ENCODE measurements at places on chromosomes 5 and 9.

DNA sequence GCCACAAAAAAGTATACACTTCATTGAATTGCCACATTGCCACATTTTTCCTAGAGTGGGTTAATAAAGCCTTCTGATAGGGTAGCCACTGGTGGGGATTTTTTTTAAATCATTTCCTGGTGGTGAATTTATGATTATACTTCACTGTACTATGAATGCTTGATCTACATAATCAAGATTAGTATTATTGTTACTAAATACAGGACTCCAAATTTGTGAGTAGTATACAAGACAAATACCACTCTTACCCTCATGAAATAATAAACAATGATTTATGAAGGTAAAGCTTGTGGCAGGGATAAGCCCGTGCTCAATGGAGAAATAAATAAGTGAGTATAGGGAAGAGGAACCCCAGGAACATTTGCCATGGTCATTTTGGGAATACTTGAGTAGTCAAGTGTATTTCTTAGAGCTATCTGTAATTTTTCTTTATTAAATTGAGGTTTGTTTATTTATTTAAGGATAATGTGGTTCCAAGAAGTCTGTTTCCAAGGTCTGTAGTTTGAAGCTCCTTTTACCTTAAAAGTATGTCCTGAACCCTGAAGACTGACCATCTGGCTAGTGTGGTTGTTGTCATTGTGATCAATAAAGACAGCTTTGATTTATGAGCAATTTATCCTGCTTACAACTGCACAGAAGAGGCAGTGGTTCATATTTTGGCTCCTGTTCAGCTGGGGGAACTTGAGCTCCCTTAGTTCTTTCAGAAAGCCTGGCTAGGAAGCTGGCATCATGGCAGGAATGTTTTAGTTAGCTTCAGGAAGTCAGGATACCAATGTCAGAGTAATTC lies 118.6 kb downstream of the ZSWIM6 start:
- DNase-seq: peak; percentile 52

- peak; percentile 9 for DNase-seq
Measured at GRCh38 chr9:125977223-125977622, 230.1 kb downstream of the PBX3 start.

- DNase-seq: peak; percentile 51
Measured at GRCh38 chr5:34001241-34001841, 6.5 kb downstream of the AMACR start.

GRCh38 chr5:120454094-120454798 lies 9.9 kb upstream of the PRR16 start:
- peak; percentile 69 for DNase-seq

GRCh38 chr9:86714999-86715398 lies 232.3 kb downstream of the GAS1 start:
- peak; percentile 45 for DNase-seq

DNA sequence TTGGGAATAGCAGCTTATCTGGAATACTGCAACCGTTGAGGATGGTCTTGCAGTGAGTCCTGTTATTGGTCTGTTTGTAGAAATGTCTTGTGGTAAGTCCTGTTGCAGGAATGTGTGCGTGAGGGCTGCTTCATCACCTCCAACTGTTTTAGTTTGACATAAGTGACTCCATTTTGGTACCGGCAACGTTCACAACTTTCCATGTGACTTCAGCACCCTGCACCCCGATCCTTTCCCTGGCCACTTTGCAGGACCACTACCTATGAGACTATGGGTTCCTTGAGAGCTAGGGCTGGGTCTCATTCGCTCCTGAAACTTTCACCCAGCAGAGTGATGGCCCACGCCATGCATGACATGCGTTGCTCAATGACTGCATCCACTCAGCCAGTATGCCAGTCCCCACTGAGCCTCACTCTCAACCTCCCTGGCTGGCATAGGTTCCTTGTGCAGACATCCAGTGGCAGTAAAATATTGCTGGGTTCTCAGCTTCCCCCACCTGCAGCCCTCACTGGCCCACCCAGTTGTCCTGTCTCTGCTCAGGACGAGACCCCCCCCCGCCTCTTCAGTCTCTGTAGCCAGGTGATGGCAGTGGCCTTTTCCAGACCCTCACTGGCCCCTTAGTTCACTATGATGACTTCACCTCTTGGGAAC lies 8.0 kb downstream of the SURF6 start:
- DNase-seq: no peak

- no peak for DNase-seq
Measured at GRCh38 chr5:154707641-154708040, 47.5 kb upstream of the LARP1 start.

DNA sequence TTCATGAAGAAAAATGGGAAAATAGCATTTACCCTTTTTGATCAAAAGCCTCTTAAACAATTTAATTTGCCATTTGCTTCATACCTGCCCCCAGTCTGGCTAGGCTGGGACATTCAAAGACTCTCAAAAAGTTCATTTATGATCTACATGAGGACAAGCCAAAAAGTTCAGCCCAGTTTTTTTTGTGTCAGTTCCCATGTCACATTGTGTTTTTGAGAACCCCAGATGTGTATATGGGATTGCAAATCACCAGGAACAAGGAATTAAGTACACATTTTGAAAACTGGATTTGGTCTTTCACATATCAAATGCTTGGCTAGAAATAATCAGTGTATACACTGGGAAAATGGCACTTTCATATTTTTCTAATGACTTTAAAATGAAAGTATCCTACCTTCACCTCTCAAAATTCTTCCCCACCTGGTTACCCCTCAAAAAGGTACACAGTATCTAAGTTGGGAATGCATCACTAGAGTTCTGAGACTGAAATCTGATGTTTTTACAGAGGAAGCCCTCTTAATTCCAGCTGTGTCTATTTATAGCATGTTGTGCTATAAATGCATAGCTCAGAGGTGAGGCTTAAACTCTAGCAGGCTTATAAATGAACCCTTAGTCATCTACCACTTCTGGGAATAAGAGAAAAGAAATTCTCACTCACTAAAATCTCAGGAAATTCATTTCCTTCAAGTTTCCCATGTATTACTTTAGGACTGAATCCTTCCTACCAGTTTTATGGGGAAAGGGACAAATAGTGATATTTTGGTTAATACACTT lies 9.3 kb downstream of the STOM start:
- peak; percentile 62 for DNase-seq

- no peak for DNase-seq
Measured at GRCh38 chr9:74001382-74001781, 495.8 kb upstream of the RORB start.

DNA sequence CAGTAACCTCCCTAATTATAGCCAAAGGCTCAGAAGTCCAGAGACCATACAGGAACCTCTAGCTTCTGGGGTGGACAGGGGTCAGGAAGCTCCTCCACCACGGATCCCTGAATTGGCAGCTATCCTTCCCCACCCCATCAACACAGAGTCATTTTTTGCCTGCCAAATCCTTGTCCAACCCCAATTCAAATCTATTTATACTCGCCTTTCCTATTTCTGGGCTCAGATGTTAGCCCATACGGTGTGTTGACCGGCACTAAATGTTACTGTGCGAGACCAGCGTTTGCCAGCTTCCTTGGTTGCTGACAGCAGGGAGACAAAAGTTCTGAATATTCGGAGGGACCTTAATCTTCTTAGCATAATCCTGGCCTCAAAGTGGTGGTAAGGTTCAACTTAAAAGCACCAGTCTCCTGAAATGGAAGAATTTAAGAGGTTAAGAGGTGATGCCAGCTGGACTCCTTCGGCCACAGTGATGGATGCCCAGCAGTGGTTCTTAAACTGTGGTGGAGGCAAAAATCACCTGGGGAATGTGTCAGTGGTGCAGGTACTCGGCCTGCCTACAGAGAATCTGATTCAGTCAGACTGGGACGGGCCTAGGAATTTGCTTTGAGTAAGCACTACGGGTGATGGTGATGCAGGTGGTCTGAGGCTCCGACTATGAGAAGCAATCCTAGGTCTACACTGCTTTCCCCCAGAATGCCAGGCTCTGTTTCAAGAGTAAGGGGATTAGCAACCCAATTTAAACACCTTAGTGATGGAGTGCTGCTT lies 204.8 kb upstream of the MEF2C start:
- DNase-seq: no peak

DNA sequence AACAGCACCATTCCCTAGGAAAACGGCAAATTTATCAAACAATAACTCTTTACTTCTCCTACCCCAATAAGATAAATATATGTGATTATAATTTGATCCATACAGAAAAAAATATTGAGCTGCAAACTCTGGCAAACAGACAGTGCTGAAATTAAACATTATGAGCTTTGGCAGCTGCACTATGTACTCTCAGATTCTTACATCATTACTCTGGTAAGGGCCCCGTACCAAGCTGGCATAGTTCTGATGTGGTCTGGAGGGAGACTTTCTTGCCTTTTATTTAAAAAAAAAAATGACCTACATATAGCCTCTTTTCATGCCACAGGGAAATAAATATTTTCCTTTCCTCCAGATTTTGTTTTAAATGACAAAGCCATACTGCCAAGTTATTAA lies 95.0 kb downstream of the NR6A1 start:
- DNase-seq: no peak

- DNase-seq: no peak
Measured at GRCh38 chr5:158451993-158452672, 593.2 kb upstream of the CLINT1 start.

DNA sequence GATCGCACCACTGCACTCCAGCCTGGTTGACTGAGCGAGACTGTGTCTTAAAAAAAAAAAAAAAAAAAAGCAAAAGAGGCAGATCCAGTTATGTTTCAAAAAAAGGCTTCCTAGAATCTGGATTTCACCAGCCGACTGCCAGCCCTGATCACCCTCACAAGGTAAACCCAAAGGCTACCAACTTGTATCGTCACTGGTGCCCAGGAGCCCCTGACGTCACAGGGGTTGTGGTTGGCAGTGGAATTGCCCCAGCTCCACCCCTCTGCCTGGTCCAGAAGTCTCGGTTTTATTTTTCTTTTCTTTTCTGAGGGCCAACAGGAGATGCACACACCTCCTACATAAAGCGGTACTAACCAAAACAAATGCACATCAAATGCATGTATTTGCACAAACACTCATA lies 6.0 kb upstream of the LMX1B start:
- no peak for DNase-seq

- DNase-seq: peak; percentile 82
Measured at GRCh38 chr9:105127863-105128220, 116.6 kb upstream of the SLC44A1 start.

DNA sequence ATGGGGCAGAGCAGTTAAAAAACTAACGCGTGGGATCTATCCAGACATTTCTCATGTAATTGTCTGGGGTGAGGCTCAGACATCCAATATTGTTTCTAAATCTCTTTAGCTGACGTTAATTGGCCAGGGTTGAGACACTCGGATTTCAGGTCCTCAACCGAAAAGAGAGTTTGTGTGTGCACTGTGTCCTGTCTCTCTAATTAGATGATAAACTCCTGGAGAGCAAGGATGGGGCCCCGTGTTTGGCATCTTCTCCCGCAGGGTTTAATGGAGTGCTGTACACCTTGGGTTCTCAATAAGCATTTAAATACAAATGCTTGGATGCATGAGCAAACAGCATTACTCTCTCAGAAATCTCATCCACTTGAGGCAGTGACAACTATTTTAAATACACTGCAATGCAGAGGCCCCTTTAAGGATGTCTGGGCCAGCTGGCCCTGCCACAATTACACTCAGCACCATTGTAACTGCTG lies 139.6 kb downstream of the MTX3 start:
- DNase-seq: no peak

DNA sequence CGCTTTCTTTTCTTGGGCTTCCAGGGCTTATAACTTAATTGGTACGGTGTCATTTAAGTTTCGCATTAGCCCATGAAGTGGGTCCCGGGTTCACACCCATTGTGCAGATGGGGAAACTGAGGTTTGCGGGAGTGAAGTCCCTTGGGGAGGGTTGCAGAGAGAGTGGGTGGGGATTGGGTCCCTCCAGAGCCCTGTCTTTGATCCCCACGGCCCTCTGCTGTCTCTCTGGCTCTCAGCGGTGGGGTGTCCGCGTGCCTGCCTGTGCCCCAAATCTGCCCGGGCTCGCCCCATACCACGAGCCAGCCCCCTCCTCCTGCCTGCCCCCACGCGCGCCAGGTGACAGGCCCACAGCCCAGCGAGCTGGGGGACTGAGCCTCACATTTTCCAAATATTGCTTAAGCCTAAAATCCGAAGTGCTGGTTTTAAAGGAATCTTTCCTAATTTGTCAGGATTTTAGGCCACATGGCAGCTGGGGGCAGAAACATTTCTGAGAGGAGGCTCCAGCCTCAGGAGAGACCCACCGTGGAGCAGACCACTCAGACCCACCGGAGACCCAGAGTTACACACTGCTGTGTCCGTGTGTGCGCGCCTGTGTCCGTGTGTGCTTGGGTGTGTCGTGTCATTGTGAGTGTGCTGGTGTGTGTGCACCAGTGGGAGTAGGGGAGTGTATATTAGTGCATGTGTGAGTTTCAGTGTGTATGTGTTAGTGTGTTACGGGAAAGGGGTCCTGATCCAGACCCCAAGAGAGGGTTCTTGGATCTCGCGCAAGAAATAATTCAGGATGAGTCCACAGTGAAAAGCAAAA lies 159.5 kb upstream of the IER5L start:
- DNase-seq: no peak

- DNase-seq: no peak
Measured at GRCh38 chr5:136209346-136209910, 16.5 kb upstream of the SMIM32 start.

GRCh38 chr9:89998633-89999032 lies 393.8 kb downstream of the GADD45G start:
- DNase-seq: no peak

- DNase-seq: no peak
Measured at GRCh38 chr5:159440235-159440634, 109.9 kb upstream of the IL12B start.

DNA sequence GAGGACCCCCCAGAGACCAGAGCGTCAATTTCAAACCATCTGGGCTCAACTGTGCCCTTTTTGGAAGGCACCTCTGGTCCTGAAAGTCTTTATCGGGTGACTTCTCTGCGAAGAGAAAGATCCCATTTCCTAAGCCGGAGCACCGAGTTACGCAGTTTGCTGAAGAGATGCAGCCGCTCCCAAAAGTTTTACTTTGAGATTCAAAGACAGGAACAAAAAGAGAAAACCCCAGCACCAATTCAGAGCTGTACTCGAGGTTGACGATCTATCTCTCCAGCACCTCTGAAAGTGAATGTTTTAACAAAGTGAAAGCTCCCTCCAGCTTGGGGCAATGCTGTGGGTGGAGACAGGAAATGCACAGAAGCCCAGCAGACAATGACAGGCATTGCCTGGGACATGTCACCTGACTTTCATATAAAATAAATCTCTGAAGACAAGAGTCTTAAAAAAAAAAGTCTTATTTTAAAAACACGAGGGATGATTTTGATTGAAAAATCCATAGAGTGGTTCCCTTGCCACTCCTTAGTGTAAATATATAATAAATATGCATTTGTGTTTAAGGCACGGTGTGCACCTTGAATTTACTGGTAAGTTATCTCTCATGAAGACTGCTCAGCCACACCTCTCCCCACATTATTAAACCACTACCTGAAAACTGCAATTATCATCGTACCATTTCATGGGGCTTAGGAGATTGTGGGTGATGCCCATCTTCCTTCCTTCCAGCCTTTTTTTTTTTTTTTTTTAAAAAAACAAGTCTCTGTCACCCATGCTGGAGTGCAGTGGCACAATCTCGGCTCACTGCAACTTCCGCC lies 79.9 kb downstream of the FNBP1 start:
- DNase-seq: peak; percentile 56

- DNase-seq: no peak
Measured at GRCh38 chr5:135217669-135218485, 181.2 kb downstream of the MACROH2A1 start.

- no peak for DNase-seq
Measured at GRCh38 chr9:14932231-14932630, 22.0 kb upstream of the FREM1 start.

- DNase-seq: no peak
Measured at GRCh38 chr5:140556438-140556837, 835 bp downstream of the SRA1 start.

GRCh38 chr9:26516773-26517343 lies 375.7 kb downstream of the CAAP1 start:
- DNase-seq: no peak

- peak; percentile 86 for DNase-seq
Measured at GRCh38 chr5:35046774-35047173, 975 bp downstream of the AGXT2 start.

Data from kidney tubule cell (primary cell).